ENCODE measurements at places on chromosomes 1 and 21.

GRCh38 chr1:23489842-23490241 is 5.9 kb upstream of the ASAP3 start:
- no peak for DNase-seq

- DNase-seq: no peak
Measured at GRCh38 chr1:118811156-118811555, 177.0 kb downstream of the TBX15 start.

- no peak for DNase-seq
Measured at GRCh38 chr21:38359090-38359489, 102.3 kb downstream of the KCNJ15 start.

DNA sequence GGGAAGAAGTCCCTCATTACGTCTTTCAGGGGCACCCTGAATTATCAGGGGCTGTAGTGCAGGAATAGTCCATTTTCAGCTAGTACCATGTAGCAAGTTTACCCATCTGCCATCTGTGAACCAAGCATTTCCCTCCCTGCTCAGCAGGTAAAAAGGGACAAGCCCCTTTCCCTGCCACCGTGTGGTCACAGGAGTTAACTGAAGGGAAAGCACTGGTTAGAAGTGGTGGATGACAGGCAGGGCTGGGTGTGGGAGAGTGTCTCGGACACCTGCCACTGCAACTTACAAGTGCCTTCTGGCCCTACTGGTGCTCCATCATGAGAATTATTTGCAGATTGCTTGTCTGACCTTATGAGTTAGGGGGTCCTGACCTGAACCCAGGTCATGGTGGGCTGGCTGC is 32.0 kb upstream of the IGSF5 start:
- DNase-seq: no peak

DNA sequence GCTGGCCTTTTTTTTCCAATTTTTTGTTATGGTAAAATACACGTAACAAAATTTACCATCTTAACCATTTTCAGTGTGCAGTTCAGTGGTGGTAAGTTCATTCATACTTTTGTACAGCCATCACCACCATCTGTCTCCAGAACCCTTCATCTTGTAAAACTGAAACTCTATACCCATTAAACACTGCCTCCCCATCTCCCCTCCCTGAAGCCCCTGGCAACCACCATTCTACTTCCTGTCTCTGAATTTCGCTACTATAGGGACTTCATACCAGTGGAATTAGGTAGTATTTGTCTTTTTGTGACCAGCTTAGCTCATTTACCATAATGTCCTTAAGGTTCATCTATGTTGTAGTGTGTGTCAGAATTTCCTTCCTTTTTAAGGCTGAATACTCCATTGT is 8.7 kb downstream of the PKNOX1 start:
- no peak for DNase-seq

GRCh38 chr1:36258960-36259344 is 34.7 kb downstream of the THRAP3 start:
- no peak for DNase-seq

DNA sequence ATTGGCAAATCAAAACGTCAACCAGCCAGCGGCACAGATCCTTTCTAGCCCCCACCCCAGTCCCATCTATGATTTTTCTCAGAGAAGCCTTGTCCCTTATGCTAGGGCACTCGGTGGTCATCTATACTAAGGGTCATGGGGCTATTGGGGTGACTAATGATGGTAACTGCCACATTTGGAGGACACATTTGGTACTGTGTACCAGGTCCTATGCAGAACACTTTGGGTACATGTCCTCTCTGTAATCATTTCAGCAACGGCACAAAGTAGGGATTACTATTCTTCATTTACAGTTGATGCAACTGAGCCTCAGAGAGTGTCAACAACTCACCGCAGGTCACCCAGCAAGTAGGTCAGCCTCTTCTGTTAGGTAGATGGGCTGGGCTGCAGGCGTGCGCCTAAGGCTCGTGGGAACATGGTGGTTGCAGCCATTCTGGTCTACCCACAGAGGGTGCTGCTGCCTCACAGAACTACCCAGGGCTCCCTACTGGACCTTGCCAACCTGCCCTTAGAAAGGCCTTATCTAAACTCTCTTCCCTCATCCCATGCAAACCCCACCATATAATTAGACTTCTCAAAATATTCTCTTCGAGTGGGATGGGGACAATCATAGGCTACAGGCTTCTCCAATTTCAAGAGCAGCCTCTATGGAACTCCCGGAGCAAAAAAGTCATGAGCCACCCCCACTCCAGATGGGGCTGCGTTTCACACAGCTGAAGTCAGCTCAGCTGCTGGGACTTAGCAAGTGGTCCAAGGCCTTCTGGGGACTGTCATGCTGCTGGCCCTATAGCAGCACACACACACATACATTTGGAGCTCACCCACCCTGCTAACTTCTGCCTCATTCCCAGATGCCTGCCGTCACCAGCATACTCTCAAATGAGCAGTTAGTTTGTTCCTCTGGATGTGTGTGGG is 5.8 kb upstream of the SDHB start:
- DNase-seq: peak; percentile 79

DNA sequence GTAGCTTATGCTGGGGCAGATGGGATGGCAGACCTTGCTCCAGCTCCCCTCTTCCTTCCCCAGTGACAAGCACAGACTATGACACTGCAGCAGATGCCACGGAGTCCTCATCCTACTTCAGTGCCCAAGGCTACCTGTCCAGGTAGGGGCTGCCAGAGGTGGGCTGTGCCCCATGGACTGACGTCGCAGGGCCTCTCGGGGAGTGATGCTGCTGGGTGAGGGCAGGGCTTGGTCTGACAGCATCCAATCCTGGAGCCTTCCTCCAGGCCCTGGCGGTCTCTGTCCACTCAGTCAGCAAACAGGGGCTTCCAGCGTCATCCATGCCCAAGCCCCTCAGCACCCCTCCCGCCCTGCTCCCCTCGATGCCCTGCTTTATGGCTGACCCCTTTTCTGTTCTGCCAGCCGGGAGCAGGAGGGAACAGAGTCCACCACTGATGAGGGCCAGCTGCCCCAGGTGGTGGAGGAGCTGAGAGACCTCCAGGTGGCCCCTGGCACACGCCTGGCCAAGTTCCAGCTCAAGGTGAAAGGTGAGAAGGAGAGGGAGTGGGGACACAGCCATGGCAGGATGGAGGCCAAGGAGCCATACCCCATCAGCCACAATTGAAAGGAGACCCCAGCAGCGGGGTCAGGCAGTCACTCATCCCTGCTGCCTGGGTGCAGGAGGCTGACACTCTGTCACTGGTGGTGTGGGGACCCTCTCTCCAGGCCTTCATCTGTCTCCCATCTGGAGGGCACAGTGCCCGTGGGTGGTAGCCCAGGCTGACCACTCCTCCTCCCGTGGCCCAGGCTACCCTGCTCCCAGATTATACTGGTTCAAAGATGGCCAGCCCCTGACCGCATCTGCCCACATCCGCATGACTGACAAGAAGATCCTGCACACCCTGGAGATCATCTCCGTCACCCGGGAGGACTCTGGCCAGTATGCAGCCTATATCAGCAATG is 73.6 kb downstream of the TRIM11 start:
- DNase-seq: no peak

DNA sequence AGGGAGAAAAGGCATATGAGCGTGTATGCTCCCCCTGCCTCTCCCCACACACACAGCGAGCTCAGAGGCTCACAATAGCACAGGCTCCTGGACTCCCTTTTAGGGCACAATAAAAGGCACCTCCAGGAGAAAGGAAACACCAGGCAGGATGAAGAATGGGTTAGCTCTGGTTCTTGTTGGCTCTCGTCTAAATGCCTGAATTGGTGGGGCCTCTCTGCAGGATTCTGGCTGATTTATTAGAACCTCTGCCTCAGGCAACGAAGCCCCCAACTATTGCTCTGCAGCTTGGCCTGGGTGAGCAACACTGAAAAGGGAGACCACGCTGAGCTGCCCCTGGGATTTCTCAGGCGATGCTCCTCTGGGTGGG is 590.9 kb upstream of the PLXNA2 start:
- DNase-seq: no peak

- DNase-seq: no peak
Measured at GRCh38 chr1:245475126-245475525, 320.3 kb downstream of the KIF26B start.

DNA sequence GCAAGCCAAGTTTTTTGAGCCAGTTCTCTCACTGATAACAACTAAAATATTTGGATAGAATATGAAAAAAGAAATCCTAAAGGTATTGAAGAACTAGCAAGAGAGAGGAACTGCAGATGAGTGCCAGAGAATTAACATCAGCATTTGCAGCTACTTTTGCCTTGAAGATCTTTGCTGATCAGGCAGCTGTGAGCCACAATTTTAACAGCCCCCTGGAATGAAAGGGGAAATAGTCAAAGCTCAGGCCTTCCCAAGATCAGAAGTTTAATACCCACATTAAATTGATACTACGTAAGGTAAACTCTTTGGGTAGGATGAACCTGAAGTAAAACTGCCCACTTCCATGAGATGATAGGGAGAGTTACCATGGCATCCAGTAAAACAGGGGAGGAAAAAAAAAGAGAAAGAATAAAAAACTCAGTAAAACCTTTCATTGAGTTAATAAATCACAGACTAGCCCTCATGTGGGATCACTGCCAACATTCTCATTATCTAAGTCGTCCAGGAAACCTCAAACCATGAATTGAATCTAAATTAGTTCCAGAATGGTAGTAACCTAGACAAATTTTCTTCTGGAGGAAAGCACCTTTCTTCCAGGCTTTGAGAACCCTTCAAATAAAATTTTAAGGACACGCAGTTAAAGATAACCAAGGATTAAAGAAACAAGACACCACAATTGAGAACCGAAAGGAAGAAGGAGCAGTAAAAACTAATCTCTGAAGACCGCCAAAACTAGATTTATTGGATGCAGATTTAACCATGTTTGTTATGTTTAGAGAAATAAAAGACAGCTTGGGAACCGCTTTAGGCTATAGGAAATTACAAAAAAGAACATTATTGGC is 28.3 kb downstream of the SCP2 start:
- peak; percentile 41 for DNase-seq

- no peak for DNase-seq
Measured at GRCh38 chr1:84159533-84160240, 15.6 kb downstream of the PRKACB start.

- no peak for DNase-seq
Measured at GRCh38 chr1:55623311-55623710, 408.1 kb upstream of the USP24 start.

- no peak for DNase-seq
Measured at GRCh38 chr1:59595774-59596173, 219.0 kb upstream of the HOOK1 start.

- no peak for DNase-seq
Measured at GRCh38 chr1:61648983-61649742, 75.8 kb downstream of the TM2D1 start.

DNA sequence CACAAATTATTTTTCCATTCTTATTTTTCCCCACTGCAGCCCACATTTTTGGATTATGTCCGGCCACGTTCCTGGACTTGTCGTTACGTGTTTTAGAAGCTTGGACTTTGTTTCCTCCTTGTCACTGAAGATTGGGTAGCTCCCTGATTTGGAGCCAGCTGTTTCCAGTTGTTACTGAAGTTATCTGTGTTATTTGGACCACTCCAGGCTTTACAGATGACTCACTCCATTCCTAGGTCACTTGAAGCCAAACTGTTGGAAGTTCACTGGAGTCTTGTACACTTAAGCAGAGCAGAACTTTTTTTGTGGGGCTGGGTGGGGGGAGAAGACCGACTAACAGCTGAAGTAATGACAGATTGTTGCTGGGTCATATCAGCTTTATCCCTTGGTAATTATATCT is 12.2 kb upstream of the AXDND1 start:
- DNase-seq: no peak

DNA sequence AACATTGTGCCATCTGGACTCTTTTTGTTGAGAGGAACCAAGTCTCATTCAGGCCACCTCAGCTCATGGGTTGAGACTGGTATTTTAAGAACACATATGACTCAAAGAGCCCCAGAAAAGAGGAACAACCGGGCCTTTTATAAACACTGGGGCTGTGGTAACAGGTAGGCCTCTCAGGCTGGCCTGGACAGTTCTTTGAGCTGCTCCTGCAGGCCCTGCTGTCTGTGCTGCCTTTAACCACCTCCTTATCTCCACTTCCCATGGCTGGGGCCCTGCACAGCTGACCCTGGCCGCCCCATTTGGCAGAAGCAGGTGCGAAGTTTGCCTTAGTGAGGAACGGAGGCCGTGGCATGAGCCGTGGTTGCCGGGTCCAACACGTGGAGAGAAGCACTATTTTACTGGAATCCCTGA is 163.3 kb downstream of the RHOU start:
- no peak for DNase-seq

GRCh38 chr1:30868833-30869435 is 39.6 kb downstream of the SDC3 start:
- DNase-seq: no peak

GRCh38 chr1:56034847-56035481 is 544.4 kb downstream of the PLPP3 start:
- no peak for DNase-seq

DNA sequence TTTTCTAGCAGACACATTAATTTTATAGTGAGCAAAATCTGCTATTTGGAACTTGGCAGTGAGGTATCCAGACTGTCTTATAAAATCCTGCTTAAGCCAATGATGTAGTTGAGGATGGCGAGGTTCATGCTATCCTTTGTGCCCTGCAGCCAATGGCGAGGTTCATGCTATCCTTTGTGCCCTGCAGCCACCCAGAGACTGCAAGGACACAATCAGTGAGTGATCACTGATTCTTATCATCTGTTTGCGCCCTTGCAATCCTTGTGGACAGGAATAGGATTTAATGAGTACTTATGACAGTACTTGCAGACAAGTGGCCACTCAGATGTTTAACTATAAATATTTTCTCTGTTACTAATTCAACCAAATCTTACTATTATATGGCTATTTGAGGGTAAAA is 112.6 kb downstream of the EIF4G3 start:
- DNase-seq: no peak

- DNase-seq: no peak
Measured at GRCh38 chr1:147613506-147613905, 56.8 kb downstream of the ACP6 start.

DNA sequence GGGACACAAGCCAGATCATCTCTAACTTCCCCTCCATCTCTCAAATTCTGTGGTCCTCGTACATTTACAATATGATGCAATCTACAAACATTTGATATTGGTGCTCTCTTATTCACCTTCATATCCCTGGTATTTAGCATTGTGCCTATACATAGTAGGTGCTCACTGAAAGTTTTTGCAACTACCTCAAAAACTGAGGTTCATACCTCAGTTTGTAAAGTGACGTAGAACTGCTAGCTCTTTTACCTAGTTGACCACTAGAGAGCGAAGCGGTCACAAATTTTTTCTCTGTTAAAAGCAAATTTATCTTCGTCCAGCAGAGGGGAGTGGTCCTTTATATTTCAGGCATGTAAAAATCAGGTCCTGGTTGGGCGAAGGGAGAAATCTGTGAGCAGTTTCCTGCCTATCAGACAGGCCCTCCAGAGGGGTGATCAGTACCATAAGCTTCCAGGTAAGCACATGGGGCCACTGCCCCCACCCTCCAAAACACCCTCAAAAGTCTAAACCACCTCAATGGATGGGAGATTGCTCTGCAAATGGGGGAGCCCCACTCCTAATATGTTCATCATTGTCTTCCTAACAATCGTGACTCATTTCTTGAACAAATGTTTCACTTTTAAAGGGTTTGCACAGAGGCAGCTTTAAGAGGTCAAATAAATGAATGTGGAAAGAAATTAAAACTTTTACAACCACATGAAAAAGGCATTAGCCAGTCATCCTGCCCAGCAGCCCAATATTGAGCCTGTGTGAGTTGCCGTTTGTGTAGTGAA is 10.6 kb upstream of the HLCS start:
- DNase-seq: no peak

Data from hippocampal formation (tissue), 2 donors.